ENCODE measurements at places on chromosomes 1 and 21.

DNA sequence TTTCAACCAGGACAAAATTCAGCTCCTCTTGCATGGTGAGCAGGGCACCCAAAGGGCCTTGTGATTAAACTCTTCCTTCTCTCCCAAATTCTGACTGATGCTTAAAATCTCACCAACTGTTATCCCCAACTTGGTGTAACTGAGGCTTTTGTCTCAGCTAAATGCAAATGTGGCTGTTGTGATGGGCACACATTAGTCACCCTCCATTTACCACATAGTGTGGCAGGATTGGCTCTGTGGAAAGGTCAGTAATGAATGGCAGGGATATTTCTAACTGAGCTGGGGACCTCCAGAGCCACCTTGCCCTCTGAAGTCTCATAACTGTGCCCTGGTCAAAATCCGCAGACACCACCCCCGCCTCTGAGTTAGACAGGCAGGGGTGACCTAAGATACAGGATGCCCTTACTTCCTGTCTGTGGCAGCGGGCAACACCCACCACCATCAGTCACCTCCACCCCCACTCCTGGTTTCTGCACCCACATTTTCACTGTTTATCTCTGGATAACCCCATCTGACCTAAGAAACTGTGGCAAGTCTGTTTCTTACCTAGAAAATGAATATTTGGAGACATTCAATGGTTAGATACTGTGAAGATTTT lies 25.4 kb upstream of the RGS16 start:
- peak; percentile 56 for DNase-seq

DNA sequence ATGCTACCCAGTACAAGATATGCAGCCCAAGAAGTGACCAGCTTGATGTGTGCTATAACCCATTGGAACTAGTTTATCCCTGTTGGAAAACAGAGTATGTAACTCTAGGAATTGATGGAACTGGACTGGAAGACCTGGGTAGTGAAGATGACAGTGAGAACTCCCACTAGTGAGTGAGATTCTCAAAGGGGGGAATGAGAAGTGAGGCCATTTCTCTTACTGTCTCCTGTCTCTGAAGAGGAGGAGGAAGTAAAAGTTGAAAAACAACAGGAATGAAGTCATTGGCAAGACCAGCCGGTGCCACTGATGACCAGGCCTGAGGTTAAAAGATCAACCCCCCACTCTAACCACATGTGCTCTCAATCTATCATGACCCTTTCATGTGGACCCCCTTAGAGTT lies 20.9 kb downstream of the PLA2G2F start:
- DNase-seq = no peak

DNA sequence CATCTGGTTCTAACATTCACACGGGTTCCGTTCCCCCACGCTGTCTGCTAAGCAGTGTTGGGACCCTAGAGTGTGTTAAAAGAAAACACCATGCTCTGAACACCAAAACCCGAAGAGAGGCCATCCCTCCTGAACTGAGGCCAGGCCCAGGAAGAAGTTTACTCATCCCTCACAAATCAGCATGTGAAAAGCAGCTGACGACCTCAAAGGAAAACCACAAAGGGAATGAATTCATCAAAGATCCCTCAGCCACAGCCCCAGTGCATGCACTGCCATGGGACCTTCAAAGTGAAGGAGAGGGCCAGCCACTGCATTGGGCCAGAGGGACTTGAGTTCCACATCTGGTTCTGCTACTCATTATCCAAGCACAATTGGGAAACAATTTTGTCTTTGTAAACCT lies 7.0 kb upstream of the PSEN2 start:
- DNase-seq = no peak

DNA sequence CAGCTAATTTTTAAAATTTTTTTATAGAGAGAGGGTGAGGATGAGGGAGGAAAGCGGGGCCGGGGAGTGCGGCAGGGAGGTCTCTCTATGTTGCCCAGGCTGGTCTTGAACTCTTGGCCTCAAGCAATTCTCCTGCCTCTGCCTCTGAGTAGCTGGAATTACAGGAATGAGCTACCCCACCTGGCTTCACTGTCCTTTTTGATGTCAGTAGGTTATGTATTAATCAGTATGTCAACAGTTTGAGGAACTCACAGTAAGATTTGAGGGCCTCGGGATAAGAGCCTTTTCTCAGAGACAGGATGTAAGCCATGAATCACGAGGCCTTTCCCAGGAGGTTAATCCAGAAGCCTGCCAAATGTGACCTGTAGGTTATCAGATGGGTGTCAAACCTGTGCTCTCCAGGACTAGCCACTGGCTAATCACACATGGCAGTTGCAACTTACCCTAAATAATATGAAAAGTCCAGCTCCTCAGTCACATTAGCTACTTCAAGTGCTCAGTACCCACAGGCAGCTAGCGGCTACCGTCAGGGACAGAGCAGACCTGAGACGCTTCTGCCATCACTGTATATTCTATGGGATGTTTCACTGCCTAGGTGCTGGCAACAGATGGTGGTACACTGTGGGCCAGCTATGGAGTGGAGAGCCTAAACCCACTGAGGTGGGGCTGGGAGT lies 33.1 kb downstream of the TRIM67 start:
- no peak for DNase-seq

DNA sequence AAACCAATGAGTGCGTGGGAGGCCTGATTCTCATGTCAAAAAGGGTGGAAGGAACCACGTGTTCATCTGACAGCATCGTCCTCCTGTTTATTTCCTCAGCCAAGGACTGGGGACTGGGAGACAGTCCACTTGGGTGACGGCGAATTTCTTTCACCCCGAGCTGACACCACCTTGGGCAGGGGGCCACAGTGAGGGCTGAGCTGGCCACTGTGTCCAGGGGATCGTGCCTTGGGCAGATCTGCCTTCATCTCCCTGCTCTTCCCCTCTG lies 122.1 kb downstream of the SIM2 start:
- no peak for DNase-seq

DNA sequence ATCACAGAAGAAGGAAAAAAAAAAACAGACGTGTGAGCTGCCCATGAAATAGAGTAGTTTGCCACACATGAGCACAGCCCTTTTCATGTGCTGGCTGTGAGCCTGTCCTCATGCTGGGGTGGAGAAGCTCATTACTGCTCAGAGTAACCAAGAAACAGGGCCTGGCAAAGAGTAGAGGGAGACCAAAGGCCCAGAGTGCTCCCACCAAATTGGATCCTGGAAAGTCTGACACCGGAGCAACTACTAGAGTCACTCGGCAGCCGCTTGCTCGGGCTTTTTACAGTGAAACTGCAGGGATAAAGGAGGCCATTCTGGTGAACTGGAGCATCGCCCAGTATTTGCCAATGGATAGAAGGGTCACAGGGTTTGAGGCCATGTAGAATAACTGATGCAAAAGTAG lies 64.4 kb upstream of the BARHL2 start:
- no peak for DNase-seq

- DNase-seq = no peak
Observed at GRCh38 chr1:236393681-236394481, at the start of gene EDARADD. Gene EDARADD, plus strand, starts transcription at chr1:236394286. Its CDS starts 159 bp downstream, at chr1:236394445.

GRCh38 chr1:114503916-114504422 lies 7.0 kb downstream of the TRIM33 start:
- no peak for DNase-seq
